Stimulated activated CD4-positive, alpha-beta T cell treated with anti-CD3 and anti-CD28 coated beads, Interleukin-1b, Interleukin-23, amount 100 ng/mL, for 4 hours (primary cell): ENCODE measurements at places on chromosomes 4 and X.

GRCh38 chr4:1783970-1784369 is 9.1 kb upstream of the FGFR3 start:
- no peak for DNase-seq

DNA sequence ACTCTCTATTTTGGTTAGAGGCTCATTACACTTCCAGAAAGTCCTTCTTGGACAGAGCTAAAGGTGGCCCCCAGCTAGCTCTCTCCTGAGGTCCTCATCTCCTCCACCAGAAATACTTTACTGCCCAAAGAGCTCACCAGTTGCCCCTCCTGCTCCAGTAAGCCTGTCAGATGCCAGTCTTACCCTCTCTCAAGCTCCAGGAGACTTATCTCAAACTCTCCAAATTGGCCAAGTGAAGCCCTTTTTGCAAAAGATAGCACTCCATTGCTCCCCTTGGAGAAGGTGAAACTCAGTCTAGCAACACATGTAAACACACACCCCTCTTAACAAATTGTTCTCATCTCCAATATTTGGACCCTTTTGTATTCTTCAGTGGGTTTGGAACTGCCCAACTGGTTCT is 128.5 kb downstream of the ZNF330 start:
- no peak for DNase-seq

DNA sequence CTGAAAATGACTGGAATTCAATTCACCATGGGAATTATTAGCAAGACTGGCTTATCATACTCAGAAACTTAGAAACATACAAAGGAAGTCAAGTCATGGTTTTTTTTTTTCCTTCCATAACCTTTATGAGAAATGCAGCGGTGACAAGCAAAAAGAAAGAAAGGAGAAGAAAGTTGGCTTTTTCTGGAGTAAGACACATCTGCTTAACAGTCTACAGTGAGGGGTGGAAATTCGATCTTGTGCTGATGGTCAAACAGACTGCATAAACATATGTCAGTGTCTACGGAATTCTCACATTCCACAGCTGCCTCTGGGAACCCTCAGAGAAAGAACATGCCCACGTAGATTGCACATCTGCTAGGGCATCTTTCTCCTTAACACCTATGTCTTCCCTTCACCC is 54.6 kb downstream of the PROM1 start:
- no peak for DNase-seq

- no peak for DNase-seq
These were observed 38.4 kb upstream of the HUWE1 start for GRCh38 chrX:53724872-53725271.

GRCh38 chrX:108285918-108286317 is 152.3 kb downstream of the COL4A6 start:
- DNase-seq, result no peak

DNA sequence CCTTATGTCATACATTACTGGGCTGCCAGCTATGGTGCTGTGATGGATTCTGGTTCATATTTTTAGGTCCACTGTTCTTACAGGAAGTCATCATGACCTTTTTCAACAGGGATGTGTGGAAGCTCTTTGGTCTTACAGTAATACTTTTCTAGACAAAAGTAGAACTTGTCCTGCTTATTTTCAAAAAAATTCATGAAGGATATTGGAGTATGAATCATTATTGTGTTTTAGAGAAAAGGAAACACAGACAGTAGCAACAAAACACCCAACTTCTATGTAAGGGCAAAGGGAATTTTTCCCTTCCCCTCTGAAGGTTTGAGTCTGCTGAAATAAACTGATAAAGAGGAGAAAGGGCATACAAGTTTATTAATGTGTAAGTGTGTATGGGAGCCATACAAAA is 54.7 kb upstream of the FAM9C start:
- no peak for DNase-seq

DNA sequence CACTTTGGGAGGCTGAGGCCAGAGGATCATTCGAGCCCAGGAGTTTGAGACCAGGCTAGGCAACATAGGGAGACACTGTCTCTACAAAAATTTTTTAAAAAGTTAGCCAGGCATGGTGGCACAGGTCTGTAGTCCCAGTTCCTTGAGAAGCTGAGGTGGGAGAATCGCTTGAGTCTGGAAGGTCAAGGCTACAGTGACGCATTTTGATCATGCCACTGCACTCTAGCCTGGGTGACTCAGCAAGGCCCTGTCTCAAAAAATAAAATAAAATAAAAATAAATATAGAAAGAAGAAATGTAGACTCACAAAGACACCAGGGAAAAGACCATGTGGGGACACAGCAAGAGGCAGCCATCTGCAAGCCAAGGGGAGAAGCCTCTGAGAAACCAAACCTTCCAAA is 42.3 kb upstream of the SLC7A3 start:
- DNase-seq, result no peak

DNA sequence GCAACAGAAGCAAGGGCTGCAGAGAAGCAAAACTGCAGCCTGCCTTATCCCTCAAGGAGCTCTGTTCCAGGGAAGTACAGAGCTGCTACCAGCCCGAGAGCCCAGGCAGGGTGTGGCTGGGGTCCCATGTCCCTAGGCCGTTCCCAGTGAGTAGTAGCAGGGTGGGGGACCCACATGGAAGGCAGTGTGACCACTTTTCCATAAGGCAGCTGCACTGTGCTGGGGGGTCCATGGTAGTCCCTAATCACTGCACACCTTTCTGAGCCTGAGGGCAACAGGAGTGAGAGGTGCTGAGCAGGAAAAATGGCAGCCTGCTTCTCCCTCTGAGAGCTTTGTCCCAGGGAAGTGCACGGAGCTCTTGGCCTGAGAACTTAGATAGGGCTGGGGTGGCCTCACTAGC is 135.9 kb downstream of the SH3BGRL start:
- no peak for DNase-seq

- no peak for DNase-seq
These were observed 96.7 kb downstream of the CORIN start for GRCh38 chr4:47741200-47741599.

GRCh38 chr4:139243448-139244365 is 36.3 kb downstream of the MGARP start:
- DNase-seq, result no peak

GRCh38 chrX:19532709-19533108 is 17.4 kb upstream of the MAP3K15 start:
- no peak for DNase-seq

GRCh38 chr4:5014007-5014682 is 5.1 kb downstream of the CYTL1 start:
- DNase-seq, result no peak

DNA sequence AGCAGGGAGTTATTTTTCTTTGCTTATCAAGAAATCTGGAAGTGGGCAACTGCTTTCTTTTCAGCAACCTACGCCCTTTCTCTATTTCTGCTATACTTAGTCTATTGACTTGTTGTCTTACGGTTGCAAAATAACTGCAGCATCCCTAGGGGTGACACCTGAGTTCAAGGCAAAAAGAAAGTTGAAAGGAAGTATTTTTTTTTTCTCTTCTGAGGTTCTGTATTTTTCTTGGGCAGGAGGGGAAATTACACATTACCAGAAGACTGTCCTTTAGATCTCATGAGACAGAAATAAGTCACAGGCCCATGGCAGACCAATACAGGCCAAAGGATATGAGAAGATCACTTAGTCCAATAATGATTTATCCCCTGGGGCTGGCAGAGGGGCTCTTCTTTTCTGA is 204.7 kb upstream of the CASK start:
- DNase-seq, result no peak

DNA sequence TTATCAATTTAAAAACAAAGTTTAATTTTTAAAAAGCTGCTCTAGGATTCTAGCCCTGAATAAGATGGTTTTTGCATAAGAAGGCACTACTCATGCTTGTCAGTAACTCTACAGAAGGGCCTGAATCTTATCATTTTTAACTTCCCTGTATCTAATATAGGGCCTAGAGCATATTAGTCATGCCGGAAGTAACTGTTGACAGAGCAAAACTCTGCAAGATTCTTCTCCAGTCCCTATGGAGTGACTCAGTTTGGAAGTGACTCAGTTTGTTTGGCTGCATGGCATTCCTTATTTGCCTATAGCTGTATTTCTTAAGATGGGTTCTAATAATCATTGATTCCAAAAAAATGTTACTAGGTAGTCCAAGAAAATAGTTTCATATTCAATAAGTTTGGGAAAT is 431.8 kb upstream of the HTR2C start:
- no peak for DNase-seq

- no peak for DNase-seq
These were observed 276.4 kb upstream of the BOD1L1 start for GRCh38 chr4:13903901-13904300.

- no peak for DNase-seq
These were observed 47.6 kb upstream of the SPRY1 start for GRCh38 chr4:123348946-123349345.

GRCh38 chr4:75189711-75190335 is 256.9 kb downstream of the PARM1 start:
- no peak for DNase-seq

DNA sequence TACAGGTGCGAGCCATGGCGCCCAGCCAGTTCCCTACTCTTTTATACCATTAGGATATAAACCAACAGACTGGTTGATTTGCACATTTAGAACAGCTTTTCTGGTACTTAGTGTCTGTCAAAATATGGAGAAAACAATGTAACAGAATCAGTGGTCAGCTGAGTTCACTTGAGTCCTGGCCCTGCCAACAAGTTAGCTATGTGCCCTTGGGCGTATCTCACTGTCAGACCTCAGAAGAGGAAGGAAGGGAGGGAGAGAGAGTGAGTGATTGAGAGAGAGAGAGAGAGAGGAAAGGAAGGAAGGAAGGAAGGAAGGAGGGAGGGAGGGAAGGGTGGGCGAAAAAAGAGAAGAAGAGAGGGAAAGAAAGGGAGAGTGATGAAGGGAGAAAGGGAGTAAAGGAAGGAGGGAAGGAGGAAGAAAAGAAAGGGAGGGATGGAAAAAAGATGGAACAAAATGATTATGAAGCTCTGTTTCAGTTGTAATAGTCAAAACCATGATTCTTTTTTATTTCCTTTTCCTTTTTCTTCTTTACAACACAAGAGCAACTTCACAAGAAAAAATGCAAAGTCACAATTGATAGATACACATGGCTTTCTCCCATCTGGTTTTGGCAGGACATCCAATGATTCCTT is 55.7 kb upstream of the PDGFRA start:
- no peak for DNase-seq

GRCh38 chr4:107850438-107850837 is 25.7 kb downstream of the SGMS2 start:
- DNase-seq, result no peak

- no peak for DNase-seq
These were observed 53.6 kb downstream of the TRMT44 start for GRCh38 chr4:8494218-8494617.

DNA sequence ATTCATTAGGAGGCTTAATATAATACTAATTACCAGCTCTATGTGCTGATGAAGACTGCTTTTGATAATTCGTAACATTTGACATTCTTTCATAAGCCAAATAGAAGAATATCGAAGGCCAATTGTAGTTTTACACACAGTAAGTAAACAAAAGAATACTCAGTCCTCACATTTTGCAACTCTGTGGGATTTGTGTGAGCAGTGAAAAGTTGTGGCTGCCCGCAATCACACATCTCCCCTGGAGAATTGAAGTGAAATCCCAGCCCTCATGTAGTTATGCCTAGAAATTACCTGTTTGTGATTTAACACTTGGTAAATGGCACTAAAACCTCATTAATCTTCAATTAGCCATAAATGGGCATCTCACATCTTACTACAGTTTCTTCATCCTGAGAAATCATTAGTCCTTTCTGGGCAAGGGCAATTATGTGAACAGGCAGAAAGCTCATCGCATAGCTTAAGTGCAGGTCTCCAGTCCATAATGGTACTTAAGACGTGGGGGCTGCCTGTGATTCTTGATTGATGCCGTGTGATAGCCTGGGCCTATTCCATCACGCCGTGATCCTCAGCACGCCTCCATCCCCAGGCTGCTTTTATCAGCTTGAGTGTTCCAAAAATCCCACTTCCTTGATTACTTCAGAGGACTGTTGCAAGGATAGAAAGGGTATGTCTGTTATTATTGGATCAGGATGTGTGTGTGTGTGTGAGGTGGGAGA is 97.9 kb upstream of the METTL14 start:
- no peak for DNase-seq

- DNase-seq, result no peak
These were observed 1805.6 kb upstream of the TENM3 start for GRCh38 chr4:180437601-180438000.

DNA sequence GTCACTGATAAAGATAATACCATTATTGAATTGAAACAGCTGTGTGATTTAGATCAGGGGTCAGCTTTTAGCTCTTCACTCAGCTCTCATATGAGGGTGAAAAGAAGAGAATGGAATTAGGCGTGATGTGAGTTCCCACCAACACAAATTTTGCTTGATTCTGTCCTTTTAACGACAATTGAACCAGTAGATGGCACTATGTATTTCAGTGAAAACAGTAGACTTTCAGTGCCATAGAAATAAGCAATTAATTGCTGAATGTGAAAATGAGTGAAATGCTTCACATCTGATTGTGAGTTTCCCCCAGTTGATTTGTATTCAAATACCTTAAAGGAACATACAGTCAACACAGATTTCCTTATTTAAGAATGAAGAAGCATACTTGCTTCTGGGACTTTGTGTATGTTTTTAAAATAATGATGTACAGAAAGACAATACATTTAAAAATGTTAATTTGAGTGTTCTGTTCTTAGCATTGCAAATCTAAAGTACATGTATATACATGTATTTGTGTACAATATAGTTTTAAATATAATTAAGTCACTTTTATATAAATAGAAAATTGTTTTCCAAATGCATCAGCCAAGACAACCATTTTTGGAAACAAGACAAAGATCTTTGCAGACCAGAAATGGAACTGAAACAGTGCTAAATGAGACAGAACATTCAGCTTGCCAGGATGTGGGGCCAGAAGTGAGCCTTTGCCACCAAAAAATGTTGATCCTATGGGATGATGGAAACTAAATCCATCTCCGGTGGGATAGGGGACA is 178.8 kb downstream of the SNCA start:
- no peak for DNase-seq

GRCh38 chr4:151665022-151665784 is 95.6 kb downstream of the GATB start:
- no peak for DNase-seq

DNA sequence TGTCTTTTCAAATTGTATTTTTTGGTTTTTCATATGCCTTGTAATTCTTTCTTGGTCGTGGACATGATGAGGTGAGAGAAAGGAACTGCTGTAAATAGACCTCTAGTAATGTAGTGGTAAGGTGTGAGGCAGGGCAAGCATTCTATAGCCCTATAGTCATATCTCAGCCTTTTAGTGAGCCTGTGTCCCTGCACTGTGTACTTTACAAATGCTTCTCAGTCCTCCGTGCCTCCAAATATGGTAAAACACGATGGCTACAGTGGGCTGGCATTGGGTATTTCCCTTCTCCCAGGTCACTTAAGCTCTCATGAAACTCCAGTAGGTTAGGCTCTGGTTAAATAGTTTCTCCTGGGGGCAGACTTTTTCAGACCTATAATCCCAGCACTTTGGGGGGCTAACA is 57.9 kb upstream of the PLS3 start:
- no peak for DNase-seq

DNA sequence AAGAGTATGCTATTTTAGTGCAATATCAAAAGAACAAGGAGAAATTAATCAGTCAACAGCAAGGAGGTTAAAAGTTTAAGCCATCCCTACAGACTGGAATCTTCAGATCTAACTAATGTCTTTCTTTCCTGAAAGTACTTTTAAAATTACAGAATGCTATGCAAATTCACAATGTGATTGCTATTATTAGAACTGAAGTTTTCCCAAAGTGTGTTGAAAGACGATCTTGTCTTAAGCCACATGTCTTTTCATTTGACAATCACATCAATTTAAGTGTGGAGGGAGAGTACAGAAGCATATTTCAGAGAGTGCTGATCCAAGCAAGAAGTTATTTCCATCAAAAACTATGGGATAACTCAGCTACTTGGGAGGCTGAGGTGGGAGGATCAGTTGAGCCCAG is 64.7 kb upstream of the TNIP3 start:
- DNase-seq, result no peak
